ENCODE measurements at places on chromosomes 6 and 20.

- DNase-seq: no peak
These were observed 157.4 kb upstream of the BMP5 start for GRCh38 chr6:56032715-56033260.

- no peak for DNase-seq
These were observed 137.6 kb upstream of the ECI2 start for GRCh38 chr6:4272996-4273395.

DNA sequence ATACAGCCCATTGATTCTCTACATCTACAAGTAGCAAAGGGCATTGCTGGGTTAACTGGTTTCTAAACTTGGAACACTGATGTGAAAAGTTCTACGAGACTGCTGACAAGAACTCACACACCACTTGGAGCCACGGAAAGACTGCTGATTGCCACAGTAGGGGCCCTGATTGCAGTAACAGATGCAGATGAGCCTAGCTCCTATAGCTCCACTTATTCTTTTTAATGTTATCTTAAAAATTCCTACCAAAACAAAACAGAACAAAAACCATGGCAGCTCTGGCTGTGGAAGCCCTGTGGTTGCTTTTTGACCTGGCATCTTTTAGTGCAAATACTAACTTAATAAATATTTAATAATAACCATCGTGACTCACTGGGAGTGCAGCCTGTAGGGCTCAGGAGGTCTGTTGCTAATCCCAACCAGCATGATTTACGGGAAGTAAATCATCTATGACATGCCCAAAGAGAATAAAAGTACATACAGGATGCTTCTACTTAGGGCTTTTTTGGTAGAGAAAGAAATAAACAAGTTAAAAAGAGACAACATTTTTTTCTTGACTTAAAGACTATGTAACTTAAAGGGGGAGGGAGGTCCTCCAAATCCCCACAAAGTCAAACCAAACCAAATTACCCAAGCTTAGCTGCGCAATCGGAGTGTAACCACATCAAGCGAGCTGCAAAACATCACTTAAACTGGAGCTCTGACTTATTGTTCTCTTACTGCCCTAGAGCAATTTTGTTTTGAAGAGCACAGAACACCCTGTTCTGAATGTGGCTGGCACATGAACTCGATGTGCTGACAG is 87.2 kb downstream of the FKBP5 start:
- peak; percentile 30 for DNase-seq

GRCh38 chr20:20362774-20363433 is 5.0 kb upstream of the INSM1 start:
- no peak for DNase-seq

DNA sequence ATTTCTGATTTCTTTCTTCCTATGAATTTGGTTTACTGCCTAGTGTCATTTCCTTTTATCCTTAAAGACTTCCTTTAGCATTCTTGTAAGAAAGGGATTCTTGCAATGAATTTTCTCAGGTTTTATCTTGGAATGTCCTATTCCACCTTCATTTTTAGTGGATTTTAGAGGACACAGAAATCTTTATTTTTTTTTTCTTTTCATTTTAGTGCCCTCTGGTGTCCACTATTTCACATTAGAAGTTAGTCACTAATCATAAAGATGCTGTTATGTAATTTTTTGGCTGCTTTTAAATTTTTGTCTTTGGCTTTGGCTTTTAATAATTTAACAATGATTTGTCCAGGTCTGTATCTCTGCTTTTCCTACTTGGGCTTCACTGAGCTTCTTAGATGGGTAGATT is 28.1 kb downstream of the LMBRD1 start:
- no peak for DNase-seq

GRCh38 chr6:47135772-47136171 is 93.6 kb upstream of the ADGRF1 start:
- DNase-seq: no peak

- DNase-seq: no peak
These were observed 198.9 kb downstream of the MTFR2 start for GRCh38 chr6:136051140-136051775.

DNA sequence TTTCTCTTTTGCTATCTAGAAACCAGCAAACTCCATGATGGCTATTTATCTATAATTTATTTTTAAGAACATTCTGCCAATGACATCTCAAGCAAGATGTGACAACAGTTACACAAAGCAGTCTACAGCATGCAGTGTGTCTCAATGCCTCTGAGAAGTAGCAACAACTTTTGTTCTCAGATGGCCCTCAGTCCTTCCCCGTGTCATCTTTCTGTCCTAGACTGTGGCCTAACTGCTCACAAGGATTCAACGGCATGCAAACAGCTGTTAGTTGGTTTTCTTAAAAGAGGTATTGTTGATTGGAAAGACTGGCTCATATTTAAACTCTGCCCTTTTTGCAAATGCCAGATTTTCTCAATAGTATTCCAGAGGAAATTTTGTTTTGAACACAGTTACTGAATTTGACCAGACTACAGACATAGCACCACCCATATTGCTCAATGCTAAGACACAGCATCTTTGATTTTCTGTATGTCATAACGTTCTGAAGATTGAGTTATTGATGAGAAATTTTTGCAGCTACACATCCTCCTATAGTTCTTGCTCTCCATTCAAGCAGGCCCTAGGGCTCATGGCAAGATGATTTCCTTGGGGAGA is 26.1 kb upstream of the F13A1 start:
- DNase-seq: no peak

DNA sequence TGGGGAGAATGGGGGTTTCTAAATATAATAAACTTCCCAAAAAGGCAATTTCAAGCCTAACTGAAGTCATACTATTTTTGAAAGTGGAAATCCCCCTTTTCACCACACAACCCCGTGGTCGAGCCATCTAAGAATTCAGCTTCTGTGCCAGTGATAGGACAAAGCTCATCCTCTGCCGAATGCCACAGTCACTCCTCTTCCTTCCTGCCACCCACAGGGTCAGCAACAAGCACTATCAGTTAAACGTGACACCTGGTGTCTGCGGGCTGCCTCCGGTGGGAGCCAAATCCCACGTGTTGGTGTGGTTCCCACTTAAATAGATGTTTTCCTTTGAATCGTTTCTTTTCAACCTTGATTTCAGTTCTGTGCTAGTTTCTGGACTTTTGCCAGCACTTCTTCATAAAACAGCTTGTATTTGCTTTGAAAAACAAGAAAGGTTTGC is 60.7 kb downstream of the TNFAIP3 start:
- DNase-seq: peak; percentile 85

DNA sequence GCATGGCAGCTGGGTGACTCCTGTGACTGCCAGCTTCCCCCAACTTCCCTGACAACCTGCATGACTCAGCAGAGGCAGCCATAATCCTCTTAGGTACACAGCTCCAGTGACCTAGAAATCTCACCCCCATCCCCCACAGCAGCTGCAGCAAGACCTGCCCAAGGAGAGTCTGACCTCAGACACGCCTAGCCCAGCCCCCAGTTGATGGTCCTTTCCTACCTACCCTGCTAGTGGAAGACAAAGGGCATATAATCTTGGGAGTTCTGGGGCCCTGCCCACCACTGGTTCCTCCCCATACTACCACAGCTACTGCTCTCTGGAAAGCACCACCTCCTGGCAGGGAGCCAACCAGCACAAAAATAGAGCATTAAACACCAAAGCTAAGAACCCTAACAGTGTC is 90.2 kb downstream of the F13A1 start:
- no peak for DNase-seq

DNA sequence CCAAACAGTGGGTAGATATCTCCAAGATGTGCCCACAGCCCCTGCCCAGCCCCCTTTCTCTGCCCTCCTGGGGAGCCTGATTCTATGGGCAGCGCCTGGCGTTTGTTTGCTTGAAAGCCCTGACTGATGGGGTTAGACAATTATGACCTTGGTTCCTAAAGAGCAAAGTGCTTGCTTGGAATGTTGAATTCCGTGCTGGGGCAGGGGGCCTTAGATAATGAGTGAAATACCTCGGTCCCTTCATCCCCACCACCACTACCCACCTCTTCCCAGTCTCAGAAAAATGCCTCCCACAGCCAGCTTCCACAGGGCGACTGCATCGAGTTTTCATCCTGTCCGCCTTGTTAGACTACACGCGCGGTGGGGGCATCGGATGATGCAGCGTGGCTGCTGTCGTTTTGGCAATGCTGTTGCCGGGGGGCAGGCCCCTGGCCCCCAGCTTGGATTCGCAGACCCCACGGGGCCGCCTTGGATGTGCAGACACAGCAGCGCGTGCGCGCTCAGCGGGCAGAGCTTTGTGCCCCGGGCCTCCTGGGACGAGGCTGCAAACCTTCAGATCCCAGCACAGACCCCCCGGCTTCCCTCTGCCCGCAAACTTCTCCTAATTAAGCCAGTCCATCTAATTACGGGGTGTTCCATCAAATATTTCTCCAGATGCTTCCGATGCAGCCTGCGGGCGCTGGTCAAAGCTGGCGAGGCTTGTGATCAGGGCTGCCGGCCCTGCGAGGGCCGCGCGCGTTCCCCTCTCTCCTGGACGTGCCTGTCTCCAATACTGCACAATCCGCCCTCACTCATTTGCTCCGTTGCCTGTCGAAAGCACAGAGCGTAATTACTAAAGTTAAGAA is 86.1 kb downstream of the LINC00237 start:
- no peak for DNase-seq

DNA sequence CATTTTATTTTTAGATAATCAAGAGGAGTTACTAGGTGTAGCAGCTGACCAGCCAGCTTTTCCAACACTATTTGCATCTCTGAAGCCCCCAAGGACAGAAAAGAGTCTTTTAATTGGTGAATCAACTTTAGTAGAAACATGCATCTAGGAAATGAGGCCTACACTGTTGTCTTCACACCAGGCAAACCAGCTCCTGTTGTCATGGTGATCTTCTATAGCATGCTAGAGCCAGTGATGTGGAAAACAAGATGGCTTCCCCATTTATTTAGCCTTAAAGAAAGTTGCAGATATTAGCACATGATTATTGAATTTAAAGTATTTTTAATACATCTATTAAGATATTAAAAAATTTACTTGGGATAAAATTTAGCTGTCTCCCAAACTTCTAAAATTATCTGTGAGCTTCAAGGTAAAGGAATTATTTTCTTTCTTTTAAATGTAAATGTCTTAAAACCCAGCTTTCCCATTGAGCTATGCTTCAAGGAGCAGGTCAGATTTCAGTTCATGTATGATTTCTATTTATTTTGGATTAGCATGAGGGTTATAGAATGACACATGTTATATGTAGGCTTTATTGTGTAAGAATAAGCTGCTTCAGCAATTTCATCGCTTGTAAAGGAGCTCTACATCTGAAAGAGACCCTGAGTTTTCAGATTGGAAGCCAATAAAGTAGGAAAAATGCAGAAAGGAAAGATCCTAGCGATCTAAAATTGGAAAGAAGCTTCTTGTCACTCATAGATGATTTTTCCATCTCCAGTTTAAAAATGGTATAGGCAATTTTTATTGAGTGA is 564.9 kb upstream of the CITED2 start:
- DNase-seq: no peak

- no peak for DNase-seq
These were observed 99.8 kb downstream of the FILIP1 start for GRCh38 chr6:75393806-75394205.

DNA sequence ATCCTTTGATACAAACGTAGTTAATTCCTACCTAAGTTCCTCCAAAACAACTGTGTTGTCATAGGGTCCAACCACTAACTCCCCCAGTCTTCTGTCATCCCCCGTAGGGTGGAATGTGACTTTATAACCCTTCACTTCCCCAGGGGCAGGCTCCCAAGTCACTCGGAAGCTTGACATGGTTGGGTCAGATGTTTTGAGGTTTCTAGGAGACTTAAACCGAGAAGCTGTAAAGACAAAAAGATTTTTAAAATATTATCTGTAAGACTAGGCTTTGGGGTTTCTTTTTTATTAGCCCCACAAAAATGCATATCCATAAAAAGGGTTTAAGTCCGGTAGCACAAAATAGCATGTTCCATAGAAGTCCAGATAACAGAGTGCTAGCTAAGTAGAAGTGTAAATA is 50.2 kb downstream of the COL12A1 start:
- no peak for DNase-seq

DNA sequence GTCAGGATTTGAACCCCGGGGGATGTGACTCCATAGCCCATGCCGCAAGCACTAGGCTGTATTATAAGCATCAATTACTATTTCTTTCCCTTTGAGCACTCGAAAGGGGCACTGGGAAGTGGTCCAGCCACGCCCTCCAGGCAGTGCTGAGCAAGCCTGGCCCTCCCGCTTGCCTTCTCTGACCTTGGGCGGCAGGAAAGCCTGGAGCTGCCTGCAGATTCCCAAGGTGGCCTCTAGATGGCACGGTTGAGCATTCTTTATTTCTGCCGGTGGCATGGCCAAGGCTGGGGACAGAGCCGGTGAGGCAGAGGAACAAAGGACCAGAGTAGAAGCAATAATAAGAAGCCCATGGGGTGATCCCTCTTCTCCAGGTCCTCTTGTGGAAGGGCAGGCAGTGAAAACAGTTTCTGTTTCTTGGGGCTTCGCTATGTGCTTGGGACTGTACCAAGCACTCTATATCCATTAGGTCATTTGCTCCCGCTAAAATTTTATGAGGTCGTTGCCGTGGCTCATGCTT is 32.0 kb downstream of the ARHGAP40 start:
- peak; percentile 53 for DNase-seq

DNA sequence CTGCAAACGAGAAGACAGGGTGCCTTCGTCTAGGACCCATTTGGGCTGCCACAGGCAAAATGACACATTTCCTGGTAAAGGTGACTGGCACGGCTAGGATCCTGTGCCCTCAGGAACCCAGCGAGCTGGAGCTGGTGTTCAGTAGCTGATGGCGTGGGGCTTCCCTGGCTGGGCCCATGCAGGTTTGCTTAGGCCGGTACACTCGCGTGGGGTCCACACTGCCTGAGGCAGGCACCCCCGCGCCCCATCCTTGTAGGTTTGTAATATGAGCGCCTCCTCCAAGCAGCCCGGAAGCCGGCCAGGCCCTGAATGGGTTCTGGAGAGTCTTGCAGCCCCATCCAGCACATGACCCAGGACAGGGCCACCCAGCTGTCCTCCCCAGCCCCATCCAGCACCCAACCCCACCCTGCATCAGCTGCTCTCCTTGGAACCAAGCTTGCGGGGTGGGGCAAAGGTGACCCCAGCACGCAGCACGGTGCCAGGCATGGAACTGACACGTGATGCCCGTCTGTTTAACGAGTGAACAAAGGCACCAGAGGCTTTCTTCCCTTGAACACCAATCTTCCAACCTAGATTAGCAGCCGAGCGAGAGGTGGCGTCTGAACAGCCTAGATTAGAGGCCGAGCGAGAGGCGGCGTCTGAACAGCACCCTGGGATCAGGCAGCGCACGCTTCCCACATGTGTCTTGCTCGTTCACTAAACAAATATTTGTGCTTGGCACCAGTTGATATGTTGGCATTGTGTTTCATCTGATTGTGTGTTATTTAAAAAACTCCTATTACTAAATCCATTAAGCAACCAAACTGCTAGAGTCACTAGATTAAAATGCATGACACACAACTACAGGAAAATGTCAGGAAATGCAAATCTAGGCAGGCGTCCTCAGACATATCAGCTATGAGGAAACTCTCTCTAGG is 112.1 kb downstream of the DLL1 start:
- DNase-seq: no peak
